Activated CD8-positive, alpha-beta memory T cell treated with anti-CD3 and anti-CD28 coated beads for 24 hours (primary cell): ENCODE measurements at places on chromosomes 4 and X.

DNA sequence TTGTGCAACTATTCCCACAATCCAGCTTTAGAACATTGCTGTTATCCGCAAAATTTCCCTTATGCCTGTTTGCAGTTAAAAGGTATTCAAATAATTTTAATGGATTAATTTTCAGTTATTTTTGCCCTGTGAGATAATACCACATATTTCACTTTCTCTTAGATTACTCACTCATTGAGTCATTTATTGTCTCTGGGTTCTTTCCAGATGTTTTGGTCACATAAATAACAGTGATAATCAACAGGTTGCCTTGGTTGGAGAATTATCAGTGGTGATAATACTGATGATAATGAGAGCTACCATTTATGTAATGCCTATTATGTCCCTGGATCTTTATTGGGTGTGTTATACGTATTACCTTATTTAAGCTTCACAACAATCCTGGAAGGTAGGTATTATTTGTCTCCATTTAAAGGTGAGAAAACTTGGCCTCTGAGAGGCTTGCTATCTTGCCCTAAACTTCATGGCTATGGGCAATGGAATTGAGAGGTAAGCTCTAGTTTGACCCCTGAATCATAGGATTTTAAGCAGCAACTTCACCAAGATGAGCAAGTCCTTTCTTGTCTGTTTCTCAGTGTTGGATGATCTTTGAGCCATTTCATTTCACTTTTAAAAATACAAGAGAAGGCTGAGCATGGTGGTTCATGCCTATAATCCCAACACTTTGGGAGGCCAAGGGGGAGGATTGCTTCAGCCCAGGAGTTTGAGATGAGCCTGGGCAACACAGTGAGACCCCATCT is 87.4 kb downstream of the KIT start:
- DNase-seq, result no peak

DNA sequence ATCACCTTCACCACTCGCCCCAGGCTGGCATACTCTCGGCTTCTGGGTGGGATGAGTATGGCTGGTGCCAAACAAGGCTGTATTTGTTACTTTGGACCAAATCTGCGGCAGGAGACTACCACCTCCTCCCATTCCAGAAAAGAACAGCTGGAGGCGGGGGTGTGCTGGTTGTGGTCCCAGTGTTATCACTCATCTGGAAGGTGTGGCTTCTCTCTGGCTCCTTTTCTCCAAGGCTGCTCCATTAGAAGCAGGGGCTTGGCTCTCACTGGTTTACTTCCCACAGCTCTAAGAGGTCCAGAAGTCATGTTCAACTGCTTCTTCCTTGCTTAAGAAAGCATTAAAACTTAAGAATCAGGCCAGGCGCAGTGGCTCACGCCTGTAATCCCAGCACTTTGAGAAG is 2.6 kb upstream of the TRIML2 start:
- DNase-seq, result no peak

- DNase-seq, result no peak
Measured at GRCh38 chrX:110131031-110131430, 128.1 kb downstream of the TMEM164 start.

DNA sequence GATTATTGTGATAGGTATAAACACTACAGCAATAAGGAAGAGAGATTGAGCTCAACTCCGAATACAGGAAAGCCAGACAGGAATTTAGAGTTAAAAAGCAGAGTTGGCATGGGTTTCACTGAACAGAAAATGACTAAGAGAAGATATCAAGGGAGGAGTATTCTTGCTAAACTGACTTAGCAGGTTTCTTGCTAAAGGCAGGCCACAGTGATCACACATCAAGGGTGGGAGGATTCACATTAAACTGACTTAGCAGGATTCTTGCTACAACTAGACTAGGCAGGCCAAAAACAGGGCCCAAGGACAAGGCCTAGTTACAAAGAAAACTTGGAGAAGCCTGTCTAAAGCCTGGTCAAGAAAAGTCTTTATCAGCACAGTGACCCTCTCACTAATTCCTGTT is 195.1 kb downstream of the MAGEB5 start:
- no peak for DNase-seq

- DNase-seq, result no peak
Measured at GRCh38 chrX:11438380-11438723, 145.1 kb downstream of the AMELX start.

DNA sequence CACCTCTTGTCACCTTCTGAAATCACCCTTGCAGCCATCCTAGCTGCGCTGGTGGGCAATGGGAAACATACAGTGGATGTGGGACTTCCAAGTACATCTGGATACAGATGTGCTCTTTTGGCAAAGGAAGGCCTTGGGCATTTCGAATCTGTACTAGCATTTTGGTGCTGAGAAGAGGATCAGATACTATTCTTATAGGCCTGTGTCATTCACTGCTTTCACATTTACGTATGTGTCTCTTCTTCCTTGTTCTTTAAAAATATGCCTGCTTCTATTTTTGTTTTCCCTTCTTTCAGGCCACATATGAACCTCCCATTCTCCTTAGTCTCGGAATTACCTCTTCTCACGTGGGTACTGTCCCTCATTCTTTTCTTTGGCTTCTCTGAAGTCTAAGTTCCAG is 53.1 kb downstream of the EFNB1 start:
- DNase-seq, result no peak

DNA sequence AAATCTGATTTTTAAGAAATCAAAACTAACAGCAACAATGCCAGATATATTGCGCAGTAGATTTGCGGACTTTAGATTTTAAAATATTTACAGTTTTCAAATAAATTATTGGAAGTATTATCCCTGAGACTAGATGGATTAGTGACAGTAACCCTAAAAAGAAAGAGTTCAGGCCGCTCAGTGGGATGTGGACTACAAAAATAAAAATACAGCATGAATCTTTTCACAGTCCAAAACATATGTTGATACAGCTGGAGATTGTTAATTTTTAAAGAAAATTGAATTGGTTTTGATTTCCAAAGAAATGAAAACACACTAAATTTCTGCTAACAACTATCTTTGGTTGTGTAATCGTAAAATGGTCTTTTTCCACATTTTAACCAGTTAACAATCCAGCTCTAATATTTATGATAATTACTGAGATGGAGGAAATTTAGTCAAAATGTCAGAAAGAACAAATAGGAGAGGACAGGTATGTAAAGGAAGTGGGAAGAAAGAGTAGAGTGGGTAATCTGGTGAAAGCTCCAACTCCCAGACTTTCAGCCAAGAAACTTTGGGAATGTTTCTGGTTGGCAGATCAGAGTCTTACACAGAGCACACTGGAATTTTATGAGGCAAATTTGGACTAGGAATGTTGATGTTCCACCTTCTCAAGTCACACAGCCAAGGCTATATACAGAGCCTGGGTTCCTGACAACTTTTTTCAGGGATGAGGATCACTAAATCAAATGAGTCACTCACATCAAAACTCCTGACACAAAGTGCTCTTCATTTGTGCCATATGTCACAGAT is 15.1 kb downstream of the C4orf36 start:
- no peak for DNase-seq

DNA sequence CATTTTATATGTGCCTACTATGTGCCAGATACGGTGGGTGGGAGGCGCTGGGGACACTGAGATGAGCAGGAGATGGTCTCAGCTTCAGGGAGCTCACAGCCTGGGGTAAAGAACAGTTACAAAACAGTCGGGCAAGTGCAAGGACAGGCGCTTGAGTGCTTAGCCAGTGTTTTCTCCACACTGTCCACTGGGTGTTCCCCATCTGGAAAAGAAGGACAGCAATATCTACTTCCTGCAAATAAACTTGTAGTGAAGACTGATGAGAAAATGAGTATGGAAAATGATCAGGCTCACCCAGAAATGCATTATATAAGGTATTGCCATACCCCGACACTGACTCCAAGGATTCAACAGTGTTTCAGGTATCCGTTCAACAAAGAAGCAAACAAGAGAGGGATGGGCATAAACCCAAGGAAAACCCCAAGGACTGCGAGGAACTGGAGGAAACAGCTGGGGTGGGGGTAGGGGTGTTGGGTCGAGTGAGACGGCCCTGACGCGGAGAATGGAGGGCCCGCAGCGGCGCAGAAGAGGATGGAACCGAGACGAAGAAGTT is 835 bp downstream of the TMEM185A start:
- DNase-seq, result no peak

DNA sequence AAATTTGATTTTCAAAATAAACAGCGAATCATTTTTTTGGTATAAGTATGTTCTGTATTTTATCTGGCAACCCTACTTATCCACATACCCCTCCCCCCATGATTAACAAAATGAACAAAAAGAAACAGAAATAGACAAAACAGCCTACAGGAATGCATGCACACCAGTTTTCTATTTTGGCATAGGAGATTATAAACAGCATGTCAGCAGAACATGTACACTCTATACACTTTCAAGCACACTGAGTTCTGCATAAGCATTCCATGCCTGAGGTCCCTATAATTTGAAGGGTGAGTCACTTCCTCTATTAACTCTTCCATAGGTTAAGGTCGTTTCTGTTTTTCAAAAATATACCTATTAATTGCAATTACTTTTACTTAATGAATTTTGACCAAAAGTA is 28.0 kb upstream of the ZNF280C start:
- DNase-seq, result no peak

- DNase-seq, result peak; percentile 78
Measured at GRCh38 chr4:153521999-153522801, 56.0 kb downstream of the TMEM131L start.

GRCh38 chr4:100261346-100261745 is 71.1 kb upstream of the DDIT4L start:
- DNase-seq, result no peak

DNA sequence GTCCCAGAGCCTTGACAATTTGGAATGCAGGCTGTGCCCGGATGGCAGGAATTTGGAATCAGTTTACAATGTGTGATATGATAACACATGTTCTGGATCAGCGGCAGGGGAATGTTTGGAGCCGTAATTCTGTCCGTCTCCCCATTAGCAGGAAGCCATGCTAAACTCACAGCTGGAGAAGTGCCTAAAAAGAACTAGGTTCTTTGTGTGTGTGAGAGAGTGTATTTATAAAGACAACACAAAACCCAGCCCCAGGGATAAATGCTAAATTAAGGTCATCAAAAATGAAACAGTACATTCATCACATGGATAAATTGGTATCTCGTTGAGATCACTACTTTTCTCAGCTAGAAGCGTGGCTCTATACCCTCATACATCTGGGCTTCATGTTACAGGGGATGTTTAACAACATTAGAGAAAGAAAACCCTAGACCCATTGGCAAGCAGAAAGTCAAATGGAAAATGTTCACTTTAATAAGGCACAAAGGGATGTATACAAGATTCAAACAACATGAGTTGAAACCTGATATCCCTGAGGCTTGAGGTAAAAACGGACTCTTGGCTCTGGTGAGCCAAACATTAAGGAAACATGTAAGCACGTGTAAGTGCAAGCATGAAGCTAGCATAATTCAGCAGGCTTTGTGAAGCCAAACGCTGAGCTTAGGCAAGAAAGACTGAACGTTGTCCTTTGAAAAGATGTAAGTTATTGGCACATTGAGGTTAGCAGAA is 18.0 kb upstream of the TMEM131L start:
- DNase-seq, result peak; percentile 37

DNA sequence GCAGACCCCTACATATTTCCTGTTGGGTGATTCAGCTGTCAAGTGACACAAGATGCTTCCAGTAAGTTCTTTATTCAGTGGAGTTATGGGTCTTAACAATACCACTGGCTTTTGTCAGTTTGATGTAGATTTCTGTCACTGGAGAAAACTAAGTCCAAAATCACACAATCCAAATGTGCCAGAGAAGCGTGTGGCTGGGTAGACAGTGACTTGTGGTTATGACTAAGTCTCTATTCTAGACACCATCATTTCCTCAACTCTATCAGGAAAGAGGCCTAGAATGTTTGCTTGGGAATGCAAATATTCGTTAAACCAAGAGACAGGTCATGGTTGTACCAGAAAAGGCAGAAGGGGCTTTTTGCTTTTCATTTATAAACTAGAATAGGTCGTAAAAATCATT is 54.4 kb upstream of the HS3ST1 start:
- DNase-seq, result no peak

- DNase-seq, result no peak
Measured at GRCh38 chr4:120963449-120963848, 40.9 kb upstream of the PRDM5 start.

DNA sequence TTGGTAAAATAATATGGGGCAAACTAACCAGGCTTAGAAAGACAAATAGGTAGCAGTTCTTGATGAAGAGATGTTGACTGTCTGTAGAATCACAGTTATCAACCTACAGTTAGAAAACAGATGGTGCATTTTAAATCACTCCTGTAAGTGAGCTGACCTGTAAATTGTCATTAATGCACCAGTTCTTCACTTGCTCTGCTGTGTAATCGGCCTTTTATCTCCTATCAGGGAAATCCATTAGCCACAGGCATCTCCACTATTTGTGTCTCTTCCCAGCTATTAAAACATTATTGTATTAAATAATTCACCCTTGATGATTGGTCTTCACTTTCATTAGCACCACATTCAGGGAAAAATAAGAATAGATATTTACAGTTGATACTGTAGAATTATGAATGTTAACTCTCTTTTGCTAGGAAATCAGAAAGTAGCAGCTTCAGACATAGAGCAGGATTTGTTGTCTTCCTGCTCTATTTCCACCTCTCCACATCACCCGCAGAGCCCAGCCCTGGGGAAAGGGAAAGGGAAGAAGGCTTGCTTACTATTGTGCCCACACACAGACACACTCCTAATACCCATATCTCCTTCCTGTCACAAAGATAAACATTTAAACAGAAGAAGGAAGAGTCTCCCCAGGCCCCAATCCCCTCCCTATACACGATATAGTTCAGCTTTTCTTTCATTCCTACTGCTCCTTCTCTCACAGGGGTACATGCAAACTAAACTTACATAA is 97.1 kb downstream of the REELD1 start:
- no peak for DNase-seq

GRCh38 chr4:108049406-108049805 is 59.7 kb downstream of the HADH start:
- no peak for DNase-seq

DNA sequence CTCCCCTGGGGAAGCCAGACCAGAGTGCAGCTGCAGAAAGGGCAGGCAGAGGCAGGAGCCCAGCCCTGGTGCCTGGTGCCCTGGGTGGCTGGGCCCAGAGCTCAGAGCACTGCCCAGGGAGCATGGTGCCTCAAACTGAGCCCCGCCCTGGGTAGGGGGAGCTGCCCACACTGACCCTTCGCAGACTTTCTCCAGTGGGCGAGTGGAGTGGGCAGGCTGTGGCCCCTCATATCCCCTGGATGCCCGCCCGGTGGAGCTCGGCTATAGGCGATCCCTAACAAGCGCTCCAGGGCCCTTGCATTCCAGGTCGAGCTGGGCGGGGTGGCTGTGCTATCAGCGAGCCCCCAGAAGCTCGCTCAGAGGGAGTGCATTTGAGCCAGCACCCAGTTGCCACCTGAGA is 17.1 kb upstream of the ADRA2C start:
- DNase-seq, result no peak
